ENCODE measurements at places on chromosomes 3 and 15.

DNA sequence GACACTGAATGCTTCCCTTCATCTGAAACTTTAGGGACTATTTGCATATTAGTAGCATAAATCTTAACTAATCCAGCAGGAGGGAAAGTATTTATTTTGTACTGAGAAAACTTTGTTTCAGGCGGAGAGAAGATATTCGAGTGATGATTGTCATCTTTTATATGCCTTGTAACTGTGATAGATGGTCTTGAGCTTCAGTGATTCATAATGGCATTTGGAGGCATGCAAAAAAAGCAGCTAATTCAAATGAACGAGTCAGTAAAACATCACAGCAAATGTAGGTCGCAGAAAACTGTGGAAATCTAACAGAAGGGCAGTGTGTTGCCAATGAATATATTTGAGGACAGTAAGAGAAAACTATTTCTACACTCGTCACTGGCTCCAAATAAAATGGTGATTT is 643.7 kb upstream of the NAALADL2 start:
- DNase-seq, result no peak

DNA sequence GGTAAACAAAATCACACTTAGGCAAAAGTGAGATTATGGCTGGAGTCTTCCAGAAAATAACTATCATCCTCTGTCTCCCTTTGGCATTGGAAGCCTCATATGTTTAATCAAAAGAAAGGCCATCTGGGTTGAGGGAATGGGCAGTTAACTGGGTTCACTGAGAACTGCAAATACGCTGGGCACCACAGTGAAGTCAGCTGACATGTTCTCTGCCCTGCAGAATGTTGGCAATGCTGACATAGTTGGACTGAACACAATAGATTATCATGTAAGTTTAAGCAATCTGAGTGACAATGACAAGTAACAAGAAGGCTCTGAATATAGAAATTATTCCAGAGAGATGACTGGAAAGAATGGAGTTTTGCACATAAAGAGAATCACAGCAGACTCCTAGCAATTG is 43.8 kb upstream of the SLC25A26 start:
- DNase-seq, result no peak

DNA sequence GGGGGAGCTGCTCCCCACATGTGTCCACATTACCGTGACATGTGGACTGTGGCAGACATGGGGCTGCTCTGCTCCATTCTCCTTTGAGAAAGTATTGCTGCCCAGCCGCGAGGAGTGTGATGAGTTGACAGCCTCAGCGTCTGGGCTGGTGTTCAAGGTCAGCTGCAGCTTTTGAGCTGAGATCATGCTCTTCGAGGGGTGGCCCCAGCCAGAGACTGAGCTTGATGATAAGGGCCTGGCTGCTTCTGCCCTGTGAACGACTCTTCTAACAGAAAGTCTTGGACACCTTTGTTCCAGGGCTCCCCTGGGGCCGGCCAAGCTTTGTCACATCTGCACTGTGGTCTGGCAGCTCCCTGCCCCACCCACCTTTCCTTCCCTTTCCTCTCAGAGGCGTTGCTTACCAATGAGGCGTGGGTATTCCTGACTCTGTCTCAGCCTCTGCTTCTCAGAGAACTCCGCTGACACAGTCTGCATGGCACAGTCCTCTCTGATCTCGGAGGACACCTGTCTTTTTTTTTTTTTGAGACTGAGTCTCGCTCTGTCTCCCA is 86.6 kb downstream of the CHRD start:
- DNase-seq, result peak; percentile 50

- DNase-seq, result no peak
Measured at GRCh38 chr15:31461911-31462480, 135.4 kb downstream of the KLF13 start.

DNA sequence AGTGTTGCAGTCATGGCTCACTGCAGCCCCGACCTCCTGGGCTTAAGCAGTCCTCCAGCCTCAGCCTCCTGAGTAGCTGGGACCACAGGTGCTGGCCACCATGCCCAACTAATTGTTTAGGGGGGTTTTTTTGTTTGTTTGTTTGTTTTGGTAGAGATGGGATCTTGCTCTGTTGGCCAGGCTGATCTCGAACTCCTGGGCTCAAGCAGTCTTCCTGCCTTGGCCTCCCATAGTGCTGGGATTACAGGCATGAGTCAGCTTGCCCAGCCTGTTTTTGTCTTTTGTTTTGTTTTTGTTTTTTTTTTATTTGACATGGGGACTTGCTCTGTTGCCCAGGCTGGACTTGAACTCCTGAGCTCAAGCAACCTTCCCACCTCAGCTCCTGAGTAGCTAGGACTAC is 17.4 kb downstream of the NDUFB5 start:
- no peak for DNase-seq

DNA sequence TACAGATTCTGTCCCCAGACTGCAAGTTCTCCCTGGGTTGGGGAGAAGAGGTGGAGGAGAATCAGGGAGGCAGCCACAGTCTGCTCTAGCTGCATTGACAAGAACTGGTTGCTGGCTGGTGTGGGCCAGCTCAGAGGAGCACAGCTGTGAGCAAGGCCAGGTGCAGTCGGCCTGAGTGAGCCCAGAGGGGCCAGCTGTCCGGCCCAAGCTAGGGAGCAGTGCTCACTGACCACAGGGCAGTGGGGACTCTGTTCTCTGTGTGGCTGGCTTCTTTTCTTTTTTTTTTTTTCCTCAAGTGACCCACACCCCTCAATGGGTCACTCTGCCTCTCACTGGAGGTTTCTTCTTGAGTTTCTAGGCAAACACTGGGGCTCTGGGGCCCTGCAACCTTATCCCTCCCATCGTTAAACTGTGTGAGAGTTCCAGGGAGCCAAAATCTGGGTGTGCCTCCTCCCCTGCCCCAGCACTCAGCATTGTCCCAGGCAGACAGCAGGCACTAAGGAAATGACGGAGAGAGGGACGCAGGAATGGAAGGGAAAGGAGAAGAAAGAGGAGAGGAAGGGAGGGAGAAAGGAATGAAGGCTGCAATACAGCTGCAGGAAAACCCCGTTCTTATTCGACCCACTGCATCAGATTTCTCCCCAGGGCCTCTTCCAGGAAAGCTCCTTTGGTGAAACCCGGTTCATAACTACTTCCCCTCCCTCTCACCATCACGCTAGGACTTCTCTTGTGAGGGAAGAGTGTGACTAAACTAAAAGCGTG is 37.7 kb upstream of the HES1 start:
- no peak for DNase-seq

- no peak for DNase-seq
Measured at GRCh38 chr3:10438902-10439610, 66.3 kb downstream of the ATP2B2 start.

DNA sequence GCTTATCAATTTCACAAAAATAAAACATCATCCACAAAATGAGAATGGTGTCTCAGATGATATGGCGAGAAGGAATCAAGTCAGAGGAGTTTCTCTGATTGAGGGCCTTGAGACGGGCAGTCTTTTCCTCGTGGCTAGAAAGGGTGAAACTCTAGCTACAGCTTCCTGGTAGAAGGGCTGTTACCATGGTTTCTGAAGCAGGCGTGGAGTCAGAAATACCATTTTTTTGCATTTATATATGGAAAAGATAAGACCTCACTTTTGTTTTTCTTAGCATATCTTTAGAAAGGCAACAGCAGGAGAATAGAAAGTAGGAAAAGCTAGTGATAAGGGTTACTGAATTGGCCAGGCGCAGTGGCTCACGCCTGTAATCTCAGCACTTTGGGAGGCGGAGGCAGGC is 17.3 kb upstream of the SAMD7 start:
- peak; percentile 43 for DNase-seq

DNA sequence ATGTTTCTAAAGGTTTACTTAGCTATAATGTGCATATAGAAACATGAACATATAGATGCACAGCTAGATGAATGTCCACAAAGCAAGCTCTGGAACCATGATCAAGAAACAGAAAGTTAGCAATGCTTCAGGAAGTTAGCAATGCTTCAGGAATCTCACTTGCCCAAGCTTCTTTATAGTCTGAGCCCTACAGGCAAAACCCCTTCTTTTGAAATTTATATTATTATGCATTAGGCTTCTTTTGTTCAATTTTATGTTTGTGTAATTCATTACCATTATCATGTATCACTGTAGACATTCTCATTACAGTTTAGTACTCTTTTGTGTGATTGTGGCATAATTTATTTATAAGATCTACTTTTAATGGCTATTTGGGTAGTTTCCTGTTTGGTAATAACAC is 286.4 kb upstream of the BCHE start:
- no peak for DNase-seq

DNA sequence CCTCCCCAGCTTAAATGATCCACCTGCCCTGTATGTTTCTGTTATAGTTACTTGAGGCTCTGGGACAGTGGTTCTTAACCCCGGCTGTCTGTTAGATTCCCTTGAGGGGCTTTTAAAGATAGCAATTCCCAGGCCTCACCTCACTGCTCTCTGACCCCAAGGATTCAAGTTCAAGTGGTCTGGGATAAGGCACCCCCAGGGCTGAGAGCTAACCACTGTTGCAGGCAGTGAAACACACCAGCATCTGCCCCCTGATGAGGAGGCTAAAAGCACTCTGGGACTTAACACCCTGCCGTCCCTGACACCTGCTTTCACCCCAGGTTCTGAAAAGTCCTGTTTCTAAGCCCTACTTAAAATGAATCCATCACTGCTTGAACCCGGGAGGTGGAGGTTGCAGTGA is 103.7 kb downstream of the LRRK1 start:
- no peak for DNase-seq

Measured in cardiac muscle cell (in vitro differentiated cells and primary cell).